IMR-90 (cell line): ENCODE measurements at places on chromosomes 16 and 17. TPM values are rescaled to one million over a fixed set of nuclear protein-coding genes. Genes with fewer than 3 reads are reported as not detected.
A peak's percentile ranks its signal among the peaks of the same experiment; 100 is the strongest.

GRCh38 chr16:56814537-56815432 is 50.2 kb upstream of the SLC12A3 start:
- H3K4me3 ChIP-seq, result no peak overlapping the region
- H3K36me3 ChIP-seq, result peaks cover 5% of the 10 kb centered on the region
- no peak for DNase-seq
- H3K4me1 ChIP-seq, result peaks cover 23% of the 10 kb centered on the region
- H3K27me3 ChIP-seq, result no peaks in the 10 kb centered on the region

DNA sequence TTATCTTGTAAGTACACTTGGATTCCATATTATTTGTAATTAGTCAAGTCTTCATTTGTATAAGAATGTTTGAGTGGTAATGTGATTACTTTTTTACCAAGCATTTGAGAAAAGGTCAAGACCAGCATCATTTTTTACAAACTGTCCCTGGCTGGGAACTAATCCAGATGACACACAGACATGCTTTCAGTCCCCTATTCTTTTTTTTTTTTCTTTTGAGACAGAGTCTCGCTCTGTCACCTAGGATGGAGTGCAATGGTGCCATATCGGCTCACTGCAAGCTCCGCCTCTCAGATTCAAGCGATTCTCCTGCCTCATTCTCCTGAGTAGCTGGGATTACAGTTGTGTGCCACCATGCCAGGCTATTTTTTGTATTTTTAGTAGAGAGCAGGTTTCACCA is 4.5 kb downstream of the DERL2 start:
- no peaks in the 10 kb centered on the region for H3K27me3 ChIP-seq
- H3K4me3 ChIP-seq, result no peak overlapping the region
- no peaks in the 10 kb centered on the region for H3K4me1 ChIP-seq
- no peak overlapping the region for H3K27ac ChIP-seq
- peaks cover 42% of the 10 kb centered on the region for H3K36me3 ChIP-seq

DNA sequence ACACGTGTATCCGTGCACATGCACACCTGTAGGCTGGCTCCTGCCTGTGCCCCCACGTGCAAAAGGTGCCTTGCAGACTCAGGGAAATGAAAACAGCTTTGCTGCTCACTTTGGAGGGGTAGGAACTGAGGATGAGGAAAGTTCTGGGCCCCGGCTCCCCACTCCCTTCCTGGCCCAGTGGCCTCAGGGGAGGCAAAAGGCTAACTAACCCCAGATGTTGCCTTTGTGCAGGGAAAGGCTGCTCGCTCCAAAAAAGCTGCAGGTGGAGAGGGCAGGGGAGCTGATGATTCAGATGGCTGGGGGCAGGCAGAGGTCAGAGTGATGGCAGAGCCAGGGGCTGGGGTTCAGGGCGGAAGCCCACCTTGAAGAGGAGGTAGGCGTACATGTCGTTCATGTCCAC is 12.4 kb downstream of the PLCD3 start:
- H3K4me1 ChIP-seq, result peaks cover 23% of the 10 kb centered on the region
- no peaks in the 10 kb centered on the region for H3K27me3 ChIP-seq
- H3K36me3 ChIP-seq, result peaks cover 24% of the 10 kb centered on the region; the same call in 1 of the 2 replicates
- H3K4me3 ChIP-seq, result no peak overlapping the region
- DNase-seq, result no peak

GRCh38 chr17:44348234-44348987 is 3.3 kb downstream of the GRN start:
- H3K36me3 ChIP-seq, result peaks cover 32% of the 10 kb centered on the region
- H3K4me1 ChIP-seq, result peaks cover 4% of the 10 kb centered on the region; the same call in 1 of the 2 replicates
- DNase-seq, result peak; percentile 57
- H3K27ac ChIP-seq, result no peak overlapping the region

DNA sequence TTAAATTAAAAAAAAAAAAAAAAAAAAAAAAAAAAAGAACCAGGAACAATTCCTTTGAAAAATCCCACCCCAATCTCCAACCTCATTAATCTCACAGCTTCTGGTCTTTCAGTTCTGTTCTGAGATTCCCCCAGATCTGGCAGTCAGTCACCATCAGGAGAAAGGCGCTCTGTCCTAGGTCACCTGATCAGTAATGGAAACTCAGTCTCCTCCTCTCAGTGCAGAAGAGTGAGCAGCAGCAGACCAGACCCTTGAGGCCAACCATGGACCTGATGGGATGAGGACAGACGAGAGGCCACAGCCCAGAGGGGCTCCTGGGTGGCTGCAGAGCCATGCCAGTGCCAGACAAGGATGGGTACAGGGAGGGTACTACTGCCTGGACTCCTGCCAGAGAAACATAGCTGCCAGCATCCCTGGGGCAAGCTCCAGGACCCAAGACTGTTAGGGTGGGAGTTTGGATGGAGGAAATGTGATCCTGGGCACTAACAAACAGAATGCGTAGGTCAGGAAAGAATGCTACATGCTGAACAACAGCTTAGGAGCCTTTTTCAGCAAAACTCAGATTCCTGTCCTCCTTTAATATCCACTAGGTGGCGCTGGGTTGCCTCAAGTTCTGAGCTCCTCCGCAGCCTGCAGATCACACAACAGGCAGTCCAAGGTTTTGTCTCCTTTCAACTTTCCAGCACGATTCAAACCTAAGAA is 28.7 kb downstream of the MPG start:
- no peaks in the 10 kb centered on the region for H3K27me3 ChIP-seq
- peaks cover 34% of the 10 kb centered on the region for H3K36me3 ChIP-seq
- H3K4me1 ChIP-seq, result no peaks in the 10 kb centered on the region
- peak; percentile 84 for DNase-seq
- no peak overlapping the region for H3K27ac ChIP-seq

- H3K27ac ChIP-seq, result peak overlapping the region; percentile 64
- no peak overlapping the region for H3K4me3 ChIP-seq
- H3K36me3 ChIP-seq, result peaks cover 42% of the 10 kb centered on the region
- H3K4me1 ChIP-seq, result peaks cover 36% of the 10 kb centered on the region
These were observed 3.3 kb downstream of the ORMDL3 start for GRCh38 chr17:39923836-39924690.

DNA sequence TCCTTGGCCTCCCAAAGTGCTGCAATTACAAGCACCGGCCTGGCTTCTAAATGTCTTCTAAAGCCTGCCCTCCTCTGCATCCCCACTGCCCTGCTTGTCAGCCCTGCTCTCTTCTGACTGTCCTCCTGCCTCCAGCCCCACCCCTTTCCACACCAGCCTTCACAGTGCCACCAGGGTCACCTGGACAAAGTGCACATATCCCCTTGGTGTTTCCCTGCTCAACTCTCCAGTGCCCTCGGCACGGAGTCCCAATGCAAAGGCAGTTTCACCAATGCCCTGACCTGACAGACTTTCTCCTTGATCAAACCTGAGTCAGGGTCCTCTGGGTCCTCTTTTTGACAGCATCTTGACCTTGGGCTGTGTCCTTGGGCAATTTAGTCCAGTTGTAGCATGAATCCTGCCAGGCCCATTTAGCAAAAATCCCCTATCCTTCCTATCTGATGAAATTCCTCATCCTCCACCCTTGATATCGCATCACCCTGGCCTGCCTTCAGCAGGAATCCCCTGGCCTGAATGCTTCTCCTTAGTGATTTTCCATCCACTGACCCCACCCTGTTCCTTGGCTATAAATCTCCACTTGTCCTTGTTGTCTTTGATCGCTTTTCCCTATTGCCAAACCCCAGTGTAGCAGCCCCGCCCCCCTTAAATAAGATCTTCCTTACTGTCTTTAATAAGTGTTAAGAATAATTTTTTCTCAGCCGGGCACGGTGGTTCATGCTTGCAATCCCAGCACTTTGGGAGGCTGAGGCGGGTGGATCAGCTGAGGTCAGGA is 42.7 kb upstream of the ETV4 start:
- no peaks in the 10 kb centered on the region for H3K36me3 ChIP-seq
- no peaks in the 10 kb centered on the region for H3K27me3 ChIP-seq
- peaks cover 18% of the 10 kb centered on the region for H3K4me1 ChIP-seq
- H3K27ac ChIP-seq, result no peak overlapping the region
- no peak overlapping the region for H3K4me3 ChIP-seq
- DNase-seq, result no peak

DNA sequence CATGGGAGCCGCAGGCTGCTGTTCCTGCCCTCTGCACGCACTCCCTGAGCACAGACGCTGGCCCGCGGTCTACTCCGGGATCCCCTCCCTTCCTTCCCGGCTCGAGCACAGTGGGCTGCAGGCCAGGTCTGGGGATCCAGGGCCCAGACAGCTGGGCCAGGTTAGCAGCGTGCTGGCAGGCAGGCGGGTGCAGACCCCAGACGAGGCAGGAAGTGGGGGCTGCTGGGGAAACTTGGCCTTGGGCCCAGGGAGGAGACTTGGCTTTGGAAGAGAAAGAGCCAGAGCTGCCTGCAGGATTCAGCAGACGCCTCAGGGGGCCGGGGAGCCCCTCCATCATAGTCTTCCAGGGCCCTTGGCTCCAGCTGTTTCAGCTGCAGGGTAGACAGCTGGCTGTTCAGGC is 30.2 kb upstream of the ABCC3 start:
- no peak overlapping the region for H3K27ac ChIP-seq
- peaks cover 8% of the 10 kb centered on the region; the same call in 1 of the 2 replicates for H3K4me1 ChIP-seq
- DNase-seq, result peak; percentile 28
- no peaks in the 10 kb centered on the region for H3K36me3 ChIP-seq

- H3K27ac ChIP-seq, result no peak overlapping the region
- no peaks in the 10 kb centered on the region; the same call in 1 of the 2 replicates for H3K27me3 ChIP-seq
- H3K36me3 ChIP-seq, result no peaks in the 10 kb centered on the region
- no peak overlapping the region for H3K4me3 ChIP-seq
These were observed 146.5 kb downstream of the MAP2K6 start for GRCh38 chr17:69560987-69561441.

GRCh38 chr17:72723711-72724110 is 368.8 kb downstream of the SLC39A11 start:
- no peaks in the 10 kb centered on the region for H3K27me3 ChIP-seq
- H3K4me1 ChIP-seq, result peaks cover 10% of the 10 kb centered on the region
- H3K36me3 ChIP-seq, result no peaks in the 10 kb centered on the region
- DNase-seq, result no peak

GRCh38 chr16:70657956-70658355 is 11.6 kb downstream of the IL34 start:
- H3K4me1 ChIP-seq, result peaks cover 3% of the 10 kb centered on the region; the same call in 1 of the 2 replicates
- H3K4me3 ChIP-seq, result no peak overlapping the region
- peaks cover 10% of the 10 kb centered on the region; the same call in 1 of the 2 replicates for H3K36me3 ChIP-seq
- H3K27ac ChIP-seq, result no peak overlapping the region
- DNase-seq, result no peak

DNA sequence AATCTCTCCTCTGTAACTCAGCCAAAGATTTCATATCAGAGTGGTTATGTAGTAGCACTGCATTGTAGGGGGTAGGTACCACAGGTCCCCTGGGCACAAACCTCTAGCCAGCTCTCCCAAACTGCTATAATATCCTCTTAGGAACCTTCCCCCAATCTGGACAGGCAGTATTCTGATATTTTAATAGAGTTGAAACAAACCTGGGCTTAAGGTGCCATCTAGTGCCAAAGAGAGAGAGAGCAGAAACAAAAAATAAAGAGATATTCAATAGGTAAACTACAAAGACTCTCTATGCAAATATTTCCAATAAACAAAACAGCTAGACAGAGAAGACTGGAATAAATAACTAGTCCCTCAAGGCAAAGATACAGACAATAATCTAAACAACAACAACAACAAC is 1070.0 kb downstream of the CDH11 start:
- H3K27ac ChIP-seq, result no peak overlapping the region
- no peak for DNase-seq
- no peaks in the 10 kb centered on the region for H3K27me3 ChIP-seq
- no peaks in the 10 kb centered on the region for H3K36me3 ChIP-seq
- no peaks in the 10 kb centered on the region for H3K4me1 ChIP-seq

- H3K4me1 ChIP-seq, result no peaks in the 10 kb centered on the region
- H3K36me3 ChIP-seq, result no peaks in the 10 kb centered on the region
- H3K27me3 ChIP-seq, result peaks cover 12% of the 10 kb centered on the region; the same call in 1 of the 2 replicates
- no peak overlapping the region for H3K4me3 ChIP-seq
- DNase-seq, result no peak
- H3K27ac ChIP-seq, result no peak overlapping the region
These were observed 75.9 kb downstream of the GOSR1 start for GRCh38 chr17:30552994-30553566.

GRCh38 chr17:6472517-6472916 is 28.3 kb downstream of the PIMREG start:
- no peak for DNase-seq
- peaks cover 13% of the 10 kb centered on the region for H3K4me1 ChIP-seq
- H3K36me3 ChIP-seq, result no peaks in the 10 kb centered on the region
- H3K4me3 ChIP-seq, result no peak overlapping the region
- H3K27me3 ChIP-seq, result no peaks in the 10 kb centered on the region

- peaks cover 18% of the 10 kb centered on the region for H3K4me1 ChIP-seq
- peak overlapping the region; percentile 75 for H3K4me3 ChIP-seq
- no peaks in the 10 kb centered on the region for H3K27me3 ChIP-seq
- DNase-seq, result peak; percentile 11
- H3K36me3 ChIP-seq, result no peaks in the 10 kb centered on the region
These were observed 980 bp downstream of the LLGL1 start for GRCh38 chr17:18226284-18226945.

DNA sequence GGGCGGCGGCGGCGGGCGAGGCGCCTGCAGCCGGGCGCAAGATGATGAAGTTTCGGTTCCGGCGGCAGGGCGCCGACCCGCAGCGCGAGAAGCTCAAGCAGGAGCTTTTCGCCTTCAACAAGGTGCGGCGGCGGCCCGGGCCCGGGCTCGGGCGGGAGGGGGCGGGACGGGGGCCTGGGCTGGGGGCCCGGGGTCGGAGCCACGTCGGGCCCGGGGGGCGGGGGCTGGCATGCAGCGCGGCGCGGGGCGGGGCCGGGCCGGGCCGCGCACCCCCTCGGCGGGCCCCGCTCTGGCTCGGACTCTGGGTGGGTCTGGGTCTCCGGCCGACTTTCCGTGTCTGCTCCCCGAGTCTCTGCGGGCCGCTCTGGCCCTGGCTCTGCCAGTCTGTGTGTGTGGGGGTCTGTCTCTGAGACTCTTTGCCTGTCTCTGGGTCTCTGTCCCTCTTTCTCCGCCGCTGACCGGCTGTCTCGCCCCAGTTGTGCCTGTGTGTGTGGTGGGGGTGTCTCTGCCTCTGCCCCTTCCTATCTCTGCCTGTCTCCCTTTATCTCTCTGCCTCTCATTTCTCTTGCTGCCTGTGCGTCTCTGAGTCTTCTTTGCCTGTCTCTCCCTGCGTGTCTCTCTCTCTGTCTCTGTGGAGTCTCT is 328 bp downstream of the LLGL1 start:
- H3K27ac ChIP-seq, result peak overlapping the region; percentile 71
- no peak for DNase-seq
- H3K4me3 ChIP-seq, result peak overlapping the region; percentile 75
- H3K36me3 ChIP-seq, result no peaks in the 10 kb centered on the region

GRCh38 chr16:59878999-59879398 is 1144.9 kb upstream of the GOT2 start:
- H3K36me3 ChIP-seq, result no peaks in the 10 kb centered on the region
- H3K27ac ChIP-seq, result no peak overlapping the region
- no peak overlapping the region for H3K4me3 ChIP-seq

DNA sequence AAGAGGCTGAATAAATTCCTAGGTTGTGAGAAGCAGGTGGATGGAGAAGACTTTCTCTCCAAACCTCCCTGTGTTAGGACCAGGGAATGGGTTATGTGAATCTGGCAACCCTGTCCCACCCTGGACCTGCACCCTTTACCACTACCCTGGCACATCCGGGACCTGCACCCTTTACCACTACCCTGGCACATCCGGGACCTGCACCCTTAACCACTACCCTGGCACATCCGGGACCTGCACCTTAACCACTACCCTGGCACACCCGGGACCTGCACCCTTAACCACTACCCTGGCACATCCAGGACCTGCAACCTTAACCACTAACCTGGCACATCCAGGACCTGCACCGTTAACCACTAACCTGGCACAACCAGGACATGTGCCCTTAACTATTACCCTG is 207.0 kb upstream of the CACNG3 start:
- H3K4me1 ChIP-seq, result no peaks in the 10 kb centered on the region
- no peak overlapping the region for H3K4me3 ChIP-seq

GRCh38 chr16:3198334-3199072 is 10.5 kb downstream of the OR1F1 start:
- no peak for DNase-seq
- H3K36me3 ChIP-seq, result no peaks in the 10 kb centered on the region
- no peak overlapping the region for H3K27ac ChIP-seq
- no peak overlapping the region for H3K4me3 ChIP-seq

Gene KRT15
- 2.9 and 3.6 TPM in 2 replicates for total RNA-seq

Gene CCT6B
- total RNA-seq, result 0.72 and 1.7 TPM in 2 replicates

Gene MYLK3
- total RNA-seq, result under 0.01 TPM in 2 replicates
